ENCODE measurements at places on chromosomes 1 and 21.

- no peak for DNase-seq
These were observed 3.1 kb downstream of the KCTD3 start for GRCh38 chr1:215569986-215570824.

DNA sequence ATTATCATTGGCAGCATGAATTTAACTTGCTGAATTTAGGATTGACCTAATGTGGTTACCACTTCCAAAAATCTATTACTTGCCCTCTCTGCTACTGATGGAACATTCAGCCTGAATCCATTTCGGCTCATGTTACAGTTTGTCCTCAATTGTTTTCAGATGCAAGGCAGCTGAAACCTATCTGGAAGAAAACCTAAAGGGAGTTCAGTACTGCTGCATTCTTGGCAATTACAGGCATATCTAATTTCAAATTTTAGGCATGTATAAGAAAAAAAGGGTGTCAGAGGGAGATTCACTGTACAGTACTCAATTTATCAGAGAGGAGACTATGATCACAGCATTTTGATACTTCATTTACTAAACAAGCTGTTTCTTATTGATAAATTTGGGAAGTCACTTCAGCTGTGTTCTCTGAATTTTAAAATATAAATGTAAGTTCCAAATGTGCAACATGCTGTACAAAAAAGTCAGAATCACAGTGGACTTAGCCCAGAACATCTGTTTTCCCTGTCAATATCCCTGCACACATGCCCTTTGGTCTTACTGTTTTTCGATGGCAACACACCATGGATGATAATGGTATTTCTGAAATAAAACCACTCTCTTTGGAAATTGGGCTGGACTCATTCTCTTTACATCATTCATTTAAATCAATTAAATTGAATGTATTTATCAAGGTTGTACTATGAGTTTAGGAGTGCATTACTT lies 651.6 kb upstream of the ADGRL4 start:
- no peak for DNase-seq

DNA sequence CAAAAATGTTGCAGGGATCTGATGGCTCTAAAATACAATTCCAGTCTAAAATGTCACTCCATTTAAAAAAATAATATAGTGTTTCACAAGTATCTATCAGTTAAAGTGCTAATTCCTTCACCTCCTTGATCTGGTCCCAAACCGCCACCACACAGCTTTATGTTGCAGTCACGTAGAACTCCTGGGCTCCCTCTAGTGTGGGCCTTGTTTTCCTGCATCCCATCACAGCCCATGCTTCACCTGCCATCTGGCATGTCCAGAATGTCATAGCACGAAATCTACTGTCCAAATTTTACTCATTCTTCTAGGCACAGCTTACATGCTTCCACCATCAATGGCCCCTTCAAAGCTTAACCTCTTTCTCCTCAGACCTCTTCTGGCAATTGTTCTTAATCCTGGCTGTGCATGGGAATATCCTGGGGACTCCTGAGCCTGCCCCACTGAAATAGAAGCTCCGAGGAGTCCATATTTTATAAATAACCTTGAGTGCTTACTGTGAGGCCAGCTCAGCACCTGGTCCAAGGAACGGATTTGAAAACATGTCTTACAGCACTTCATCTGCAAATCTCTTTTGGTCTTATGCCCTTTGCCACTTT lies 15.5 kb downstream of the FYB2 start:
- peak; percentile 36 for DNase-seq

DNA sequence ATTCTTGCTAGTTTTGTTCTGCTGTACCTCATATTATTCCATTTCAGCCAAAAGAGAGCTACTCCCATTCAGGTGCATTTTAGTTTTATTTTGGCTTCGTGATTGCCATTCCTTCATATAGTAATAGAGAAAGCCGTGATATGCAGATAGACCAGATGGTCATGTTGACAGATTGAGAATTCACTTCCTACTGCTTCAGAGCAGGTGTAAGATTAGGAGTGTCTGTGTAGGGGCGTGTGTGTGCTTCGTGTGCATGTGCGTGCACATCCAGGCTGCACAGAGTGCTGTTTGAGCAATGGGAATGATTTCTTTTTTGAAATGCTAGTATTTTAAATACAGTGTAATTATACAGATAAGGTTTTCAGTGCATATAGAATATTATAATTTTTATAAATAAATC lies 10.3 kb downstream of the NFIA start:
- DNase-seq, result no peak

DNA sequence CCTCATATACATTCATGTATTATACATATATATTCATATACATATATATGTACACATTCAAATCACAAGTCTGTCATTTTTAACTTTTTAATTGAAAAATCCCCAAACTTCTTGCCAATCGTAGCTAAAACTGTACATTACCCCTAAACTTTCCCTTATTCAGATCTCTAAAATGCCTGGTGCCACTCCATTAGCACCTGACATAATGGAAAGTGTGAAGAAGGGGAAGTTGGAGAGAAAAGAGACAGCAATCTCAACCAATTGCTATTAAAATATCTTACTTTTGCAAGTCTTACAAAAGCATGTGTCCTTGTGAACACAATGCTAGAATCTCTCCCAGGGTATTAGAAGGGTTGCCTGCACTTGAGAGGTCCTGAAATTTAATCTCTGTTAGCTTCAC lies 22.7 kb upstream of the PRKACB start:
- DNase-seq, result no peak

DNA sequence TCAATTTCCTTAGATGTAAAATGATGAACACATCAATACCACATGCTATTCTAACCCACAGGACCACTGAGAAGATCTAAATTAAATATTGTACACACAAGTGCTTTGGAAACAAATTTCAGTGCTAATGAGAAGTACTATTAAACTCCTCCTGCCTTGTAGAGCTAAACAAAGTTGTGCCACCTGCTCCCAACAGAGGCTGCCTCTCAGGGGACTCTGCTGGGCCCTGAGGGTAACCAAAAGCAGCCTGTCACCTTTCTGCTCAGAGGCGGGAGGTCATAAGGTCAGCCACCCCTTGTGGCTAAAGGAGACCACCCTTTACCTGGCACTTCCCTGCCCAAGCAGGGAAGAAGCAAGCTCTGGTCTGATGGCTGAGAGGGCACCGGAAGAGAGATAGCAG lies 6.3 kb downstream of the SLC9A1 start:
- DNase-seq, result no peak

DNA sequence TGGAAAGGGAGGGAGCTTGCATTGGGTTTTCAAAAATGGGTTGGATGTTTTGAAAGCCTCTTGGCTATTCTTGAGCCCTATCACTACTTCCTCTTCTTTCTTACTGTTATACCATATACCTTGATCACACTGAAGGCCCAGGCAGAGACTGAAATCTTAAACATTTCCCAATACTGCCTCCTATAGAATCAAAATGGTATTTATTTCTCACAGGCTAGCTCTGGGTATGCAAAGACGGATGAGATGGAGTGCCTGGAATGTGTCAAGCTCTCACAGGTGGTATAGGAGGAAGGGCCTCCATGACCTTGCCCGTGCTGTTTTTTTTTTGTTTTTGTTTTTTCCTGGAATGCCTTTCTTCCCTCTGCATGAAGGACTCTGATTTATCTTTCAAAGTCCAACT lies 268.4 kb upstream of the USP24 start:
- DNase-seq, result no peak

DNA sequence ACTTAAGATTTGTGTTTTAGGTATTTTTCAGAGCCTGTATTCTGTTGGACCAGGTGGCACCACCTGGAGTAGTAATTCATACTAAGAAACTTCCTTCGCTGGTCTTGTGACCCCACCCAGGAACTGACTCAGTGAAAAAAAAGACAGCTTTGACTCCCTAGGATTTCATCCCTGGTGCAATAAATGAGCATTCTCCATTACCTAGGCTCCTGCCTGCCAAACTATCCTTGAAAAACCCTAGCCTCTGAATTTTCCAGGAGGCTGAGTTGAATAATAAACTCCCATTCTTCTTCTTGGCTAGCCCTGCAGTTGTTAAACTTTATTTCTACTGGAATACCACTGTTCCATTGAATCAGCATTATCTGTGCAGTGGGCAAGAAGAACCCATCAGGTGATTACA lies 10.6 kb upstream of the RGS18 start:
- DNase-seq, result no peak

DNA sequence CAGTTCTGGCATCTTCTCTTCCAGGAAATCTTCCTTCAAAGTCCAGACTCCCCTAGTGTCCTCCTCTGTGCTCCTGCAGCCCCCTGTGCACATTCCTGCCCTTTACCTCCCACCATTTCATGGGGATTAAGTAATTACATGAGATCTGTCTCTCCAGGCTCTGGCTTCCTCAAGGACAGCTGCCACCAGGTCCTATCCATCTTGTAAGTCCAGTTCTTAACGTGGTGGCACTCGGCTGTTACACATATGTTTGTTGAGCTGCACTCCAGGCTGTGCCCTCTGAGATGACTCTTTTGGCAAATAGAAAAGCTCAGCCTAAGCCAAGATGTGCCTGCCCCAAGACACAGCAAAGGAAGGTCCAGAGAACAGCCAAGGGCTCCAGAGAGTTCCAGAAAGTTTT lies 57.4 kb upstream of the CAMK1G start:
- no peak for DNase-seq

- no peak for DNase-seq
These were observed 18.8 kb downstream of the PLEKHM2 start for GRCh38 chr1:15702722-15703550.

- no peak for DNase-seq
These were observed 6.2 kb downstream of the RASSF5 start for GRCh38 chr1:206513312-206514111.

DNA sequence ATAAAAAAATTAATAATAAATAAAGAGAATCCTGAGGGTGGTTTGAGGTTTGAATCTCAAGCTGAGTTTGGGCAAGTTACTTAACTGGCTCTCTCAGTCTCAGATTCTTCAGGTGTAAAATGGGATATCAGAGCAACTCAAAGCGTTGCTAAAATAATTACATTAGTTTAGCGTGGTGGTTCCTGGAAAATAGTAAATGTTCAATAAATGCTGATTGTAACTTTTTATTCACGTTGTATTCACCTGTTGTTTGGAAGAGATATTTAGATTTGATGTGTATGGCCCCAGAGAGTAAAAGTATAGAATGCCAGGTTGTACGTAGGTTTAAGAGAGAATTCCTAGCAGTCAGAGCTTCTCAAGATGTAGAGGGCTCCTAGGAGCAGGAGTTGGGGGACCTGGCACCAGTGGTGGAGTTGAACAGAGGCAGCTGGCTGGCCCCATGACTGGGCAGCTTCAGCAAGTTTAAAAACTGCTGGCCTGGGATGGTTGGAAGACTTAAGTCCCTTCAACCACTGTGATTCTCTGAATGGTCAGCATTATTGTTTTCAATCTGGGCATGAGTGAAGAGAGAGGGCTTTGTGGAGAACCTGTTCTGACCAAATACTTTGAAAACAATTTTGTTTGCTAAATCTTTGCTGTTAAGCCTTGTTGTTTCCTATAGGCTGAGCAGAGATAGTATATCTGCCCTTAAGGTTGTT lies 22.4 kb downstream of the PRCC start:
- DNase-seq, result no peak

- no peak for DNase-seq
These were observed 3.3 kb upstream of the F3 start for GRCh38 chr1:94544706-94545490.

- no peak for DNase-seq
These were observed 298.6 kb downstream of the LMX1A start for GRCh38 chr1:165057956-165058355.

GRCh38 chr21:20949884-20950283 lies 48.3 kb upstream of the NCAM2 start:
- DNase-seq, result no peak

DNA sequence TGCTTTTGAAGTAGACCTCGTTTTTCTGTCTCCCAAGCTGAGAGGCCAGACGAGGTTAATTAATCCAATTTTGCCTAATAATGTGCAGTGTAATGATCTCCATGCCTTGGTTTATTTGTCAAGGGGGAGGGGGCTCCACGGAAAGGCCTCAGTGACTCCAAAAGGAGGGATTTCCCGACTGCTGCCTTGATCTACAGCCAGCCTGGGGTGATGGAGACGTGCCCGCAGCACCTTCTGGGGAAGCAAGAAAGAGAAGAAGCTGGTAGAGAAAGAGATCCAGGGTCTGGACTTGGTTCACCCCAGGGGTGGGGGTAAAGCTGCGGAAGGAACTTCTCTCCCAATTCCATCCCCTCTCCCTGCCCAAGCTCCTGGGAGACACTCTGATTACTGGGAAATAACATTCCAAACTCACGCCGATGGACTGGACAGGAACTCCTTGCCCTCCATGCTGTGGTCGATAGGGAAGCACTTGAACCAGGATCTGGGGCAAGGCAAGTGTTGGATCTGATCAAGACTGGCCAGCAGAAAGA lies 44.1 kb upstream of the SIM2 start:
- no peak for DNase-seq

DNA sequence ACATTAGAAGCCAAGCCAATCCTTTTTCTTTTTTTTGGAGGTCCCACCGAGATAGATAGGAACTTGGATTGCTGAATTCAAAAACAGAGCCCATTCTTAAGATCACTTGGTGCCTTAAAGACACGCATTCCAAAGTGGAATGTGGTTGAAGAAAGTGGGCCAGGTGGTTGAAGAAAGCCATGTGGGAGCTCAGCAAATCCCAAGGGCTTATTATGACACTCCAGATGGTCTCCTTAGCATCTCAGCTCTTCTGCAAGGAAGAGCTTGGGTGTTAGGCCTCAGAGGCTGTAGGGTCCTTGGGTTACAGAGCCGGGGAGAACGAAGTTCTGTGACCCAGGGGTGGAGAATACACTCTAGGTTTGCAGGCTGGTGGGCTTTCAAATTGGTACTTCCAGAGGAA lies 13.5 kb downstream of the TOR3A start:
- DNase-seq, result no peak

DNA sequence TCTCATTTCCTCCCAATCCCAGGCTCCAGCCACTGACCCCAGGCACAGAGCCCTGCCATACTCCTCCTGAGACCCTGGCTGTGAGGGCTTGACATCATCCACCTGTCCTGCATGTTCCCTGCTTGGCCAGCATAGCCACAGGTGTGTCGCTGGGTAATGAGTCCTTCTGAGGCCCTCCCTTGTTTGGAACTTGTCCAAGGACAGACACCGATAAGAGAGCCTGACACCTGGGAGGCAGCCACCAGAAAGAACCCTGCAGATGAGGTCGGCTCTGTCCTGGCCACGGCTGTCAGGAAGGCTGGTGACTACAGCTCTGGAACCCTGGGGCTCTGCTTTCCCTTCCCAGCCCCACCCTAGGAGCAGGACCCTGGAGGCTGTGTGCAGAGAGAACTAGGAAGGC lies 34.6 kb downstream of the TMEM63A start:
- DNase-seq, result no peak
